D341Med (cell line): ENCODE measurements at places on chromosomes 7 and 10.

DNA sequence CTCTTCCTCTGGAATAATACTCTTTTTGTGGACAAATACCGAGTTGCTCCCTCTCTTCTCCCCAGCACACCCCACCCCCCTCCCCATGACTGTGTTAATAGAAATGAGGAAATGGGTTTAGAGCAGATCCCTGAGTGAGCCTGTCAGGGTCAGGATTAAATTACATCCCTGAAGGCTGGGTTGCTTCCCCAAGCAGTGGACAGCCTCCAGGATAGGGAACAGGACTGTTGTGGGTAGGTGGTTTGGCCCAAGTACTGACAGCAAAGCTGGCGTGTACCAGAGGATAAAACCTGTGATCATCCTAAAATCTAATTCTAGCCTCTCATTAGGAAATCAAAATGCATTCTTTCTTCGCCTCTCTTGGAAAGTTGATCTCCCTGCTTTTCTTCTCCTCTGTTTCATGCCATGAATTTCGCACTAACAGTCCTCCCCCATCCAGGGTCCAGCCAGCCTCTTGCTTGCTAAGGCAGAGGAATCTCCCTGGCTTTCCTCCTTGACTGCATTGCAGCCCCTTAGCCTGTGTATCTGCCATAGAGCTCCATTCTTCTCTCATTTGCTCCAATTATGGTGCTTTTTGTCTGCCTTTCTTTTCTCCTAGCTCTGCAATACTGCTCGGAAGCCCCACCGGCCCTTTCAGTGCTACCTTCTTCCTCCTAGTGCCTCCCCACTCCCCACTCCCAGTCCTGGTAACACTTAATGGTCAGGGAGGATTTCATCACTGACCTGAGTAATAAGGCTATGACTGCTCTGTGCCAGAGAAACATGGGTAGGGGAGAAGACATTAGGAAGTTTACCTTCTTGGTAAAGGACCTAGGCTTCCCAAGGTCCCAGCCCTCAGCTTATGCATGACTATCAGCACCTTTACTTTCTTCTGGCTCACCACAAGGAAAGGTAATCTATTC lies 8.4 kb downstream of the LRRC4 start:
- DNase-seq: no peak

DNA sequence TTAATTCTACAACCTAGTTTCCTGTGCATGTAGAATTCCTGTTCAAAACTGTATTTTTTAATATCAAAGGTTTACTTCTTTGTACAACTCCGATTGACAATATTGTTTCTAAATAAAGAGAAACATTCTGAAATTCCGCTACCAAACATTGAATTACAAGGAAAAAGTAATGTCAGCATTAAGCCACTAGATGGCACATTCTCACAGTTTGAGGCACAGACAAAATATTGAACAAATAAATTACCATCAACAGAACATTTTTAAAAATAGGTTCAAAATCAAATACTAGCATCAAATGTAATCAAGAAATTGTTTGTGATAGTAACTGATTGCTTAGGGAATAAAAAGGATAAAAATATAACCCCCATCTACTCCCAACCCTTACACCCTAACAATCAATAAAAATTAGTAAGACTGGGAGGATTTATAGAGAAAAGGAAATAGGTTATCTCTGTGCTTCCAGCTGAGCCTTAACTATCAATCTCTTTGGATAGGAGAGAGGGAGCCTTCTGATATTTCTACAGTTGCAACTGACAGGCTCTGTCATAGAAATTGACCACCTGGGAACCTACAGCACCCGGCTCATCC lies 86.6 kb upstream of the C7orf33 start:
- DNase-seq: no peak

- no peak for DNase-seq
Measured at GRCh38 chr7:116952635-116953371, 498 bp upstream of the ST7 start.

GRCh38 chr10:16843252-16843870 lies 26.1 kb upstream of the RSU1 start:
- no peak for DNase-seq

DNA sequence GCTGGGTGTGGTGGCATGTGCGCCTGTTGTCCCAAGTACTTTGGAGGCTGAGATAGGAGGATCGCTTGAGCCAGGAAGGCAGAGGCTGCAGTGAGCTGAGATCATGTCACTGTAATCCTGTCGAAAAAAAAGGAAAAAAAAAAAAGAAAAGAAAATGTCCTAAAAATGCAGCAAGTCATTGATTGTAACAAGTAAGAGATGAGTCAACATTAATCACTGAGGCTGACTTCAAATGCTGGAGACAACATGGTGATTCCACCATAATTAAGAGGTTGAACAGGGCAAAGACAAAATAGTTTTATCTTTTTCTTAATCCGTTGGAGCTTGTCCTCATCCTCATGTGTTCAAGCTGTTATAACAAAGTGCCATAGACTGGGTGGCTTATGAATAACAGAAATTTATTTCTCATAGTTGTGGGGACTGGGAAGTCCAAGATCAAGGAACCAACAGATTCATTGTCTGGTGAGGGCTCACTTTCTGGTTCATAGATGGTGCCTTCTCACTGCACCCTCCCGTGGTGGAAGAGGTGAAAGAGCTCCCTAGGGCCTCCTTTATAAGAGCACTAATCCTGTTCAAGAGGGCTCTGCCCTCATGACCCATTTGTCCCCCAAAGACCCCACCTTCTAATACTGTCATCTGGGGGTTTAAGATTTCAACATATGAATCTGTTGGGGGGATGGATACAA lies 60.3 kb downstream of the TBXAS1 start:
- DNase-seq: no peak

GRCh38 chr7:44631458-44632115 lies 25.2 kb downstream of the OGDH start:
- DNase-seq: no peak

DNA sequence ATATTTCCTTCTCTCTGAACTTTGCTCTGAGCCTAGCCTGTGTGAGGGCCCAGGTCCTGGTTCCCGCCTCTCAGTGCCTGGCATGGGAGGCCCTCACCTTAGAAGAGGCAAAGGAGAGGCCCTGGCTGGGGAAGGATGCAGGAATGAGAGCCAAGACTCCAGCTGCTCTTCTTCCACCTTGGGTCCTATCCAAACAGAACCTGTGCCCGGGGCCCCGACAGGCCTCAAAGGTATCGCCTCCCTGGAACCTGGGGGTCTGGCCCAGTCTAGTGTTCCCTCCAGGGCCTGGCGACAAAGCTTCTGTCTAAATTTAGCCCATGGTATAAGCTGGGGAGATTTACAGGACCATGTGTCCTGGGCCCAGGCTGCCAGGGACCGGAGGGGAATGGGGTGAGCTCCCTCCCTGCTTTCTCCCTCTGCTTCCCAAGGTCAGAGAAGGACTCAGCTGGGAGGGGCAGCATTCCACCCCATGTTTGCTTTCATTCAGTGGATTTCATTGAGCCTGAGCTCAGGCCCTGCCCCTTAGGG lies 12.0 kb upstream of the CRHR2 start:
- DNase-seq: no peak

GRCh38 chr10:45673074-45673648 lies 589 bp upstream of the ZFAND4 start:
- peak; percentile 25 for DNase-seq
